Activated T-helper 1 cell treated with anti-CD3 and anti-CD28 coated beads, Interleukin-12 subunit alpha, Interleukin-12 subunit beta, Interleukin-2, Interleukin-4 antibody, amounts not matched to agents 30 ng/mL and 10 ng/mL and 1 ng/mL, durations not matched to agents 14 hours and 24 hours and 36 hours (primary cell): ENCODE measurements at places on chromosomes 12 and 14.

GRCh38 chr14:32473464-32473855, 144.4 kb downstream of the AKAP6 start:
- H3K4me3 ChIP-seq = no peak overlapping the region
- H3K27me3 ChIP-seq = peaks cover 3% of the 10 kb centered on the region
- no peak overlapping the region for H3K27ac ChIP-seq
- no peaks in the 10 kb centered on the region for H3K4me1 ChIP-seq

DNA sequence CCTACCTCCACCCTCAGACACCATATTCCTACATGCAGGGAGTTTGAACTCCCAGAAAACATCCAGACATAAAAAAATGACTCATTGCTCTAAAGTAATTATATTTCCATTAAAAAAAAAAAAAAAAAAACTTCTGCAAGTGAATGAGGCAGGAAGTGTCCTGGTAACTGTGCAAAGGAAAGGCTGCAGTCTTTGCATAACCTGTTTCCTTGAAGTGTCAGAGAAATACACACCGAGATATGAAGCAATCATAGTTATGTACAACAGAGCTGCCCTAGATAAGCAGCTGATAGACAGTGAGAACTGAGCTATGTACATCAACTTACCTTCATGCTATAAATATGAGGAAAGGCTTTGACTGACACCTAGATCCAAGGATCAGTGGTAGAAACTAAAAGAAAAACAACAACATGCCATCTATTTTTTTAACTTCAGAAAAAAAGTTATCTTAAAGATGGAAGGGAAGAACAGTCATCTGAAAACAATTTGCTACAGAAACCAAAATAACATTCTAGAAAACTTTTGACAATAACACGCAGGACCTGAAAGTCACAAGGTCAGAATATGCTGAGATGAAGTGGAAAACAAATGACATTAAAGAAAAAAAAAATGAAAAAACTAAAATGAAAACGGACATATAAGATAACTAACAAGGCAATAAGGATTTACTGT, 263.2 kb downstream of the SEC23A start:
- no peak overlapping the region for H3K4me3 ChIP-seq
- peaks cover 1% of the 10 kb centered on the region for H3K27me3 ChIP-seq
- no peaks in the 10 kb centered on the region for H3K4me1 ChIP-seq
- DNase-seq = no peak

GRCh38 chr12:67025543-67026114, 243.5 kb upstream of the CAND1 start:
- no peak overlapping the region for H3K4me3 ChIP-seq
- no peak for DNase-seq
- no peaks in the 10 kb centered on the region for H3K4me1 ChIP-seq
- peaks cover 6% of the 10 kb centered on the region for H3K27me3 ChIP-seq

DNA sequence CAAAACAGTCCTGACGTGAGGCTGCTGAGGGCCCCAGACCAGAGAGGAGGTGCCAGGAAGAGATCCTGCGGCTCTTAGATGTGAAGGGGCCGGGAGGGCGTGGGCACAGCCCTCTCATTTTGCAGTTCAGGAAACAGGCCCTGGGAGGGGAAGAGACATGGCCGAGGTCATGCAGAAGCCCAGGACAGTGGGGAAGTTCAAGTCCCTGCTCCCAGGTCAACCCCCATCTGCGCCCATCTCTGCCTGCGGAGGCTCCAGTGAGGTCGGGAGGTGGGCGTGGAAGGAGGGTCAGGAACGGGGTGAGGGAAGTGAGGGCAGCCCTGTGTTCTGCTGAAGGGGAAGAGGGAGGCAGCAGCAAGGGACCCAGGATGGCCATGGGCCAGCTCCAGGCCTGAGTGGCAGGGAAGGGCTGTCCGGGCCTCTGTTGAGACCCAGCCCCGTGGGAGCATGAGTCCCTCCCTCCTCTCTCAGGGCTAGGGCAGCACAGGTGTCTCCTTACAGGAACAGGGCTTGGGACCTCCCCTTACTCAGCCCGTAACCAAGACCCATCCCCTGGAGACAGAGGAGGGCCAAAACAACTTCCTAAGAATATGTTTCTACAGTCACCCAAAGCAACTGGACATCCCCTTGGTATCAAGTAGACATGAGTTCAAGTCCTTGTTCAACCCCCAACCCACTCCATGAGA, 90.8 kb downstream of the LGMN start:
- H3K4me1 ChIP-seq = peaks cover 70% of the 10 kb centered on the region
- H3K27me3 ChIP-seq = no peaks in the 10 kb centered on the region
- DNase-seq = no peak

GRCh38 chr12:14068961-14069360, 87.6 kb upstream of the GRIN2B start:
- no peak for DNase-seq
- H3K27me3 ChIP-seq = peaks cover 2% of the 10 kb centered on the region
- H3K4me3 ChIP-seq = no peak overlapping the region
- no peak overlapping the region for H3K27ac ChIP-seq
- H3K36me3 ChIP-seq = no peaks in the 10 kb centered on the region

DNA sequence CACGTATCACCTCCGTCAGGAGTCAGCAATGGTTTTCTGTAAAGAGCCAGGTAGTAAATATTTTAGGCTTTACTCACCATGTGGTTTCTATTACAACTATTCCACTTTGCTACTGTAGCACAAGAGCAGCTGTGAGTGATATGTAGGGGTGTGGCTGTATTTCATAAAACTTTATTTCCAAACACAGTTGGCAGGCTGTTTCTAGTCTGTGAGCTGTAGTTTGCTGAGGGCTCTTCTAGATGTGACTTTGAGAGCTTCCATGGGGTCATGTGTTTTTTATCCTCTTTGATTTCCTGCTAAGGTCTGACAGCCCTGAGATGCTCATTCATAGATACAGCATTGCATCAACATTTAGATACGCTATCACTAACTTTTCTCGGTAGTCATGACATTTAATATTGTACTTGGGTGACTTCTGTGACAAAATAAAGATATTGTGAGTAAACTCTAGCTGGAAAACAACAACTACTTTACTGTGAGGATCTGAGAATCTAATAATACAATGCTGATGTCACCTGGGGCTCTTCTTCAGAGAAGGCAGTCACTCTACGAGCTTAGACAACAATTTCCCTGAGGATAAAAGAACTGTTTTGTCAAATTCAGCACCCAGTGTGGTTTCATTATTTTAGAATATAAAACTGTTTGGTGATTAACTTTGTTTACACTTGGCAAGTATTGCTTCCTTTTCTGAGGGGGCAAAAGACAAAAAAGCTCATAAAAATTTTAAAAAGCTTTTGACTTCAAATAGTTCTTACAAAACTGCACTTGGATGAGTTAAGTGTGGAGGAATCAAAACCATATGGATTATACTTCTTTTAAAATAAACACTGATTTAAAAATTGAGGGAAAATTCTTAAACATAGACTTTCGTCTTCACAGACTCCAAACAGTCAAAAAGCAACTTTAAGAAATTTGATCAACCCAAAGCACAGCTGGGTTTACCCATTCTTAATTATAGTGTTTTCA, 231.2 kb upstream of the DCN start:
- H3K4me1 ChIP-seq = no peaks in the 10 kb centered on the region
- H3K27ac ChIP-seq = no peak overlapping the region
- no peak overlapping the region for H3K4me3 ChIP-seq
- peaks cover 3% of the 10 kb centered on the region for H3K27me3 ChIP-seq

- peaks cover 82% of the 10 kb centered on the region for H3K4me1 ChIP-seq
- H3K27ac ChIP-seq = peak overlapping the region; percentile 79
- peak overlapping the region; percentile 17 for H3K4me3 ChIP-seq
These were observed 157.5 kb upstream of the HIF1A start for GRCh38 chr14:61537563-61538463.

DNA sequence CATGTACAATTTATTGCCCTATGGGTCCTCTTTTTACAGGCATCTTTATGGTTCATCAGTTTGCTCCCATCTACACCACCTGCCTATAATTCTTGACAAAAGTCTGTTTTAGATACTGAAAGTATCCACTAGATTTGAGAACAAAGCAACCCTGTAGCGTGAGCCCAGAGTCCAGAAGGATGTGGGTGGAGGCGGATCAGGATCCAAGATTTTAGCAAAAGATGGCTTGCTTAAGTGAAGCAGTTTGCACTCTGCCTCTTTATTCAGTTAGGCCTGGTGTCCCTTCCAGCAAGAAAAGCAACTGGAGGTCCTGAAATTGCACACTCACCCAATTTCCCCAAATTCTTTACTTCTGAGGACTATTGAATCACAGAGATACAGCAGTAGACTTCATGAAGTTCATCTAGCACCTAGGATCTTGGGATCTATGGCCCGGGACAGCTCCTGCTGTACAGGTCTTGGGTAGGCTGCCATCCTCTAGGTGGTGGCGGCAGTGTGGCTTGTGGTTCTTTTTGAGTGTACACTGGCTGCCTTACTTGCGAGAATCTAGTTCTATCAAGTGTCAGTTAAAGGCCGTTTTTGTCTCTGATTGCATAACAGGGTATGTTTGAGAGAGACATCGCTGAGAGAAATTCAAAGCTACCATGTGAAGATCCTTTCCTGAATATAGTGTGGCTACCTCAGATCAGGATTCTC, 873.2 kb downstream of the NRXN3 start:
- H3K36me3 ChIP-seq = no peaks in the 10 kb centered on the region
- H3K27me3 ChIP-seq = no peaks in the 10 kb centered on the region
- no peak overlapping the region for H3K27ac ChIP-seq
- no peaks in the 10 kb centered on the region for H3K4me1 ChIP-seq
- DNase-seq = no peak
- H3K4me3 ChIP-seq = no peak overlapping the region

DNA sequence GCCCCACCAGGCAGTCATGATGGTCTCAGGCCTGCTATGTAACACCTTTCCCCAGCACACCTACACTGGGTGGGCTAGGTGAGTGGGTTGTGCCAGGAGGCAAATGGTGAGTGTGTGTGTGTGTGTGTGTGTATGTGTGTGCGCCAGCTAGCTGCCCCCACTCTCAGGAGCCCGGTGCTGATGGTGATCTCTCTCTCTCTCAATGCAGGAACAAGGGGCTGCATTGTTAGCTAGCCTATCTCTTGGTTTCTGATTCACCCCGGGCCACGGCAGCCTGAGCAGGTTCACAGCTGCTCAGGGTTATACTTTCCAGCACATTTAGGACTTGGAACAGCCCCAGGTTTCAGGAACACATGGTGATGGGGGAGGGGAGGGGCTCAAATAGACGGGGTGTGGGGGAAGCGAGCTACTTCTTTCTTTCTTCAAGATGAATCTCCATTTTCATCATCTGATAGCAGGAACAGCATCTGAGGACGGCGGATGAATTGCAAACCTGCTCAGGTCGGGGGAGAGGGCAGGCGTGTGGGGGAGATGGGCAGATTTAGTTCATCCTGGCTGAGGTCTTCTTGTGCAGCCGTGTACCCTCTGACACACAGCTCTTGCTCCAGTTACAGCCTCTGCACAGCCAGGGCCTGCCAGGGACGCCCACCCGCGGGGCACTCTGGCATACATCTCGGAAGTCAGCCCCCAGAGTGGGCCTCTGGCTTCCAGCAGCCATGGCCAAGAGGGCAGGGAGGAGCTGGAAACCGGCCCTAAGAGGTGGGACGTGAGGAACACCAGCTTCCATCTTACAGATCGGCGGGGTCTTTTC, 137.6 kb downstream of the ZFP36L1 start:
- no peak overlapping the region for H3K27ac ChIP-seq
- no peak for DNase-seq
- peaks cover 1% of the 10 kb centered on the region for H3K27me3 ChIP-seq
- no peak overlapping the region for H3K4me3 ChIP-seq
- H3K4me1 ChIP-seq = peaks cover 11% of the 10 kb centered on the region
- no peaks in the 10 kb centered on the region for H3K36me3 ChIP-seq

- no peaks in the 10 kb centered on the region for H3K4me1 ChIP-seq
- peaks cover 5% of the 10 kb centered on the region for H3K27me3 ChIP-seq
- no peak overlapping the region for H3K27ac ChIP-seq
- no peaks in the 10 kb centered on the region for H3K36me3 ChIP-seq
- no peak for DNase-seq
These were observed 111.9 kb upstream of the DDHD1 start for GRCh38 chr14:53265025-53265424.

DNA sequence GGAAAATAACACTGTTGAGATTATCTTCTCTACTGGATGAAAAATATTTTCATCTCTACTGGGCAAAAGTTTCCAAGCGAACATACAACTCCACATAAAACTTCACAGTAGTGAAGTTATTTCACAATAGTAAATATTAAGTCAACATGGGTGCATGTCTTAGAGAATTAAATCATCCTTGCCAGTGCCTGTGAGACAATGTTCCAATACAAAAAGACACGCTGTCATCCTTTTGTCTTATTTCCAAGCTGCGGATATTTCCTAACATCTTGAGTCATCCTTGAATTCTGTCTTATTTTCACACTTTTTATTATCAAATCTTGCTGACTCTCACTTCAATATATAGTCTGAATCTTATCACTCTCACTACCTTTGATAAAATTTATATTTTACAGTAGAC, 142.9 kb upstream of the KITLG start:
- H3K4me1 ChIP-seq = no peaks in the 10 kb centered on the region
- no peak for DNase-seq
- no peak overlapping the region for H3K4me3 ChIP-seq
- no peaks in the 10 kb centered on the region for H3K36me3 ChIP-seq
- H3K27me3 ChIP-seq = no peaks in the 10 kb centered on the region

DNA sequence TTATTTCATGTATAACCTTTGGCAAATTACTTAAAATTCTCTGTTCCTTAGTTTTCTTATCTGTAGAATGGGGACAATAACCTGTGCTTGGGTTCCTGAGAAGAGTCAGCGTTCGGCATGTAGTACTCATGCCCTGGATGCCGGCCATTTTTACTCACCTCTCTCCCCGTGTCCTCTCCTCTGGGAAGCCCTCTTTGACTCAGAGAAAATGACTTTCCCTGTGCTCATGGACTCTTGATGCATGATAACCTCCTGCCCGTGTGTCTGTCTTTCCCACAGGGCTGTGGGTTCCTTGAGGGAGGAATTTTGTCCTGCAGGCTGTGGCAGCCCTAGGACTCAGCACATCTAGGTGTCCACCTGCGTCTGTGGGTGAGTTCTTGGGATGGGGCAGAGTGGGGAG, 5.8 kb upstream of the C1RL start:
- no peak overlapping the region for H3K27ac ChIP-seq
- DNase-seq = no peak
- H3K4me1 ChIP-seq = peaks cover 37% of the 10 kb centered on the region
- H3K27me3 ChIP-seq = no peaks in the 10 kb centered on the region
- H3K4me3 ChIP-seq = no peak overlapping the region

GRCh38 chr12:6038160-6038559, 86.3 kb downstream of the VWF start:
- DNase-seq = peak; percentile 15
- H3K36me3 ChIP-seq = no peaks in the 10 kb centered on the region
- peaks cover 7% of the 10 kb centered on the region for H3K4me1 ChIP-seq
- H3K4me3 ChIP-seq = no peak overlapping the region
- no peaks in the 10 kb centered on the region for H3K27me3 ChIP-seq

GRCh38 chr12:30002677-30003076, 218.9 kb upstream of the TMTC1 start:
- H3K27ac ChIP-seq = no peak overlapping the region
- H3K4me1 ChIP-seq = no peaks in the 10 kb centered on the region
- no peak for DNase-seq
- H3K4me3 ChIP-seq = no peak overlapping the region
- no peaks in the 10 kb centered on the region for H3K36me3 ChIP-seq
- H3K27me3 ChIP-seq = no peaks in the 10 kb centered on the region

- H3K4me3 ChIP-seq = no peak overlapping the region
- no peak for DNase-seq
- peaks cover 2% of the 10 kb centered on the region for H3K36me3 ChIP-seq
- H3K27me3 ChIP-seq = no peaks in the 10 kb centered on the region
These were observed 8.3 kb downstream of the ATP2B1 start for GRCh38 chr12:89700191-89700810.
